ENCODE measurements at places on chromosomes 4 and X.

DNA sequence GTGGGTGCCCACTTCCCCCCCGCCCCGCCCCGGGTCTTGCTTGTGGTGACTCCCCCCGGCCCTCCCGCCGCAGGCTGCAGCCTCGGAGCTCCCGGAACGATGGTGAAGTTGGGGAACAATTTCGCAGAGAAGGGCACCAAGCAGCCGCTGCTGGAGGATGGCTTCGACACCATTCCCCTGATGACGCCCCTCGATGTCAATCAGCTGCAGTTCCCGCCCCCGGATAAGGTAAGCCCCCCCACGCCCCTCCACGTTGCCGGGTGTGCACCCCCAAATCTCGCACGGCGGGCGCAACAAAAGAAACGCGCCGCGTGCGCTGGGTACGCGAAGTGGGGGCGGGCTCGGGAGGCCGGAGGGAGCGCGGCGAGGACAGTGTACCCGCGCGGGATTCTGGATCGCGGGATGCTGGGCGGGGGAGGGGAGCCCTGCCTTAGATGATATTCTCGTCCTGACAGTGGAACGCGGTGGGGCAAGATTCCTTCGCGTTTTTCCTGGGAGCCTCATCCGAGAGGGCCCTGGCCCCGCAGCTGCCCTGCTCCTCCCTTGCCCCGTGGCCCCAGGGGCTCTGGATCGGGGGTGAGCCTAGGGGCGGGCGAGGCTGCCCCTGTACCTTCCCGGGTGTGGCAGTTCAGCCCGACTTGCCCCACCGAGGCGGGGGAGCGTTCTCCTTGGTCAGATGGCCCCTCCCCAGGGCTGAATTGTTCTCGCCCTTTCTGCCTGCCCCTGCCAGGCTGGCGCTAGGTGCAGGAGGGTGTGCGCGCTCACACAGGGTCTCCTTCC is 819 bp downstream of the NSG1 start:
- DNase-seq = no peak

GRCh38 chrX:22134681-22135080 is 102.6 kb downstream of the PHEX start:
- no peak for DNase-seq

DNA sequence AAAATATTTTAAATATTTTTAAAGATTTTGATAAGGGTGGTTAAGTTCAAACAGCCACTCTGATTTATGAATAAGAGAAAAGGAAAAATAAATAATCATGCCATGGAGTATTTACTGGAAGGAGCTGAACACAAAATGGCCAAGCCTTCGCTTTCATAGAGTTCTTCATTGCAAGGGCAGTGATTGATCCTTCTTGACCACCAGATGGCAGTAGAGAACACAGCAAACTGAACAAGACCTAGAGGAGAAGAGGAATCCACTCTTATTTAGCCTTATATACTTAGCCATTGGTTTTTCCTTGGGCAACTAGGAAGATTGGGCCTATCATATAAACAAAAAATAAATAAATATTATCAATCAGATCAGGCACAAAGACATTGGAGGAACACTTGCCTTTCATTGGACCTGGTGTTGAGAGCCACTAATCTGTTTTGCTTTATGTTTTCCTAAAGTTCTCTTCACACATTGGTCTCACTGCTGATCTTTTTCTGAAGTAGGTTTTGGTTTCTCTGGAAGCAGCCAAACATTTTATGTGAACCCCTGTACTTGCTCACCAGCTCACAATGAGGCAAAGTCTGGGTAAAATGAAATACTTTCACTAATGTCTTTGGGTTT is 58.1 kb upstream of the PARM1 start:
- peak; percentile 82 for DNase-seq

DNA sequence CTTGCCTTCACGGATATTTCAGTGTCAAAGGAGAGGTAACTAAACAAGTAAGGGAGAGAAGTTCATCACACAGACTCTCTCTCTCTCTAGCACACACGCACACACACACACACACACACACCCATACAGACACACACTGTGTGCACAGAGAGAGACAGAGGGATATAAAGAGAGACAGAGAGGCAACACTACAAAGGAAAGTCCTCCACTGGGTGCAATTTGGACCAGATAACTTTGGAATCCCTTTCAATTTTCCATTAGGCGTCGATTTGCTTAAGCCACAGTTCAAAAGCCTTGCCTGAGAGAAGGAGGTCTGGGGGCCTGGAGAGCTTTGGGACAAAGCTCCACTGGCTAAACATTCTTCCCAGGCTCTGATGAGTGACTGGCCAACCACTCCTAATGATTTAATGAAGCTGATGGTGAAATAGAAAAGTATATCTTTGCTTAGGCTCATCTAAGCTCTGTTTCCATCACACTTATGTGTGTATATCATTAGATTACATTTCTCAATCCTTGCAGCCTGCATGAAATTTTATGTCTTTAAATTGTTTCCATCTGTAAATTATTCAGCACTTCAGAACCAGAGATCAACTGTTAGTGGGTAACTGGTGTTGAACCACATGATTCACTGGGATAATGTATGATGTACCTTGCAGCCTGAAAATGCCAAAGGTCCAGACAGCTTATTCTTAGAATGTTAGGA is 180.8 kb downstream of the MAGEB17 start:
- DNase-seq = no peak

DNA sequence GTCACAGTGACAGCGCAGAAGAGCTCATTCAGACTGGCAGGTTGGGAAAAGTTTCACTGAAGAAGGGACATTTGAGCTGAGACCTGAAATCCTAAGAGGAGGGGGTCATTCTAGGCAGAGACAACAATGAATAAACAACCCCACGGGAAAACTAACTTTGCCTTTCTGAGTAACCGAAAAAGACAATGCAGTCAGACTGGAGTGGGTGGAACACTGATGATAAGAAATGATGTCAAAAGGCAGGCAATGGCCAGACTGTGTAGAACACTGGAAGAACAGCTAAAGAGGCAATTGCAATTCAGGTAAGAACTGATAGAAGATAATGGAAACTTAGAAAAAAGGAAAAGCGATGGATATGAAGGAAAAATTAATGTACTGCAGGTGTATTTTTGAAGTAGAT is 73.8 kb downstream of the CHIC2 start:
- no peak for DNase-seq

- no peak for DNase-seq
These were observed 7.4 kb upstream of the PGRMC1 start for GRCh38 chrX:119228512-119229252.

DNA sequence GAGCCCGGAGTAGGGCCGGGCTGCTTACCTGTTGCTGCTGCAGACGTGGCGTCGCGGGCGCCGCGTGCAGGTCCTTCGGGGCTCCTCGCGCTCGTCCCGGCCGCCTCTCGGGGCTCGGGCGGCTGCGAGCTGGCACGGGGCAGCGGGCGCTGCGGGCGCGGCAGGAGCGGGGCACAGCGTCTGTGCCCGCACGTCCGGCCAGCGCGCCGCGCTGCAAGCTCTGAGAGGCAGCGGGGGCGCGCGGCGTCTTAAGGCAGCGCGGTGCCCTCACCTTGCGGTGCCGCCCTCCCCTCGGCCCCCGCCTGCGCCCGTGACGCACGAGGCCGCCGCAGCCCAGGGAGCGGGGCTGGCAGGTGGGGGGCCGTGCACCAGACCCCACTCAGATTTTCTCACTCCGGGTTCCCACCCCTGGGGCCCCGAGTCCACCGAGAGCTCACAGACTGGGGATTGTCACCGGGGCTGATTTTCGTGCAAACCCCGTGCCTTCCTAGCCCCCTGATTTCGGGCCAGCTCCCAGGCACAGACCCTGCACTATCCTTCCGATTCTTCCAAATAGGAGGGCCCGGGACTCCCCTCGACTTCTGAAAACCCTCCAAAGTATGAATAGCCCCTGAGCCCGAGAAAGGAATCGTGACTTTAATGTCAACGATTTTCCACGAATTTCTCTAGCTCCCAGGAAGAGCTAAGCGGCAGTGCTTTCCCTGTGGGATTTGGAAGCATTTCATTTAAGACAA is at the start of gene GPR101:
GPR101 (minus strand) TSS at position 222 of the 734 bp plus-strand sequence. CDS start 2,321 bp downstream, outside the sequence.
- no peak for DNase-seq

Measured in suppressor macrophage treated with lipopolysaccharide for 4 hours (primary cell).